ENCODE measurements at places on chromosomes 3 and 15.

DNA sequence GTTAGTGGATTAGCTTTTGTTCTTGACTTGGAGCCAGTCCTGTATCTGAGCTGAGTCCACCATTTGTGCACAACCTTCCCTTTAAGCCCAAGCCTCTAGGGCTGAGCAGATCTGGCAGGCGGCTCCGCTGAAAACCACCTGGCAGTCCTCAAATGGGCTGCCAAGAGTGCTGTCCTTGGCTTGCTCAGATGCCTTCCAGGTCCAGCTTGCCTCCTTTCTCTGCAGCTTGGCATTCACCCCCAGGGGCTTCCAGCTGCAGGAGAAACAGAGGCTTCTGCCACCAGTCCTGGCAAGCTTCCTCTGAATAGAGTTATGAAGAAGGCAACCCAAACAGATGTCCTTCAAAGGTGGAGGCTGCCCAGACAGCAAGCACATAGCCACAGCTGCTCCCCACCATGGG is 96.7 kb downstream of the LRTM1 start:
- DNase-seq, result no peak

- no peak for DNase-seq
Observed at GRCh38 chr3:195764961-195765706, 44.4 kb downstream of the MUC20 start.

- DNase-seq, result no peak
Observed at GRCh38 chr3:49199900-49200281, 28.5 kb downstream of the KLHDC8B start.

GRCh38 chr15:84570164-84570735 is 30.6 kb upstream of the ZSCAN2 start:
- DNase-seq, result peak; percentile 32

GRCh38 chr15:100226107-100226506 is 115.7 kb downstream of the ADAMTS17 start:
- DNase-seq, result no peak

- no peak for DNase-seq
Observed at GRCh38 chr3:45309876-45310275, 78.5 kb upstream of the LARS2 start.

- no peak for DNase-seq
Observed at GRCh38 chr3:139564294-139564861, 24.8 kb upstream of the RBP1 start.

- DNase-seq, result no peak
Observed at GRCh38 chr3:160355826-160356225, 43.2 kb downstream of the IFT80 start.

GRCh38 chr15:99993262-99993661 is 260.0 kb upstream of the LYSMD4 start:
- DNase-seq, result no peak

Measured in large intestine (tissue), 12 donors.